Left ventricle myocardium superior (tissue), 1 donor: ENCODE measurements at places on chromosomes 11 and 22. TPM values are rescaled to one million over a fixed set of nuclear protein-coding genes. Genes with fewer than 3 reads are reported as not detected.

GRCh38 chr11:120579611-120580031 is 68.1 kb downstream of the GRIK4 start:
- no peak for DNase-seq

DNA sequence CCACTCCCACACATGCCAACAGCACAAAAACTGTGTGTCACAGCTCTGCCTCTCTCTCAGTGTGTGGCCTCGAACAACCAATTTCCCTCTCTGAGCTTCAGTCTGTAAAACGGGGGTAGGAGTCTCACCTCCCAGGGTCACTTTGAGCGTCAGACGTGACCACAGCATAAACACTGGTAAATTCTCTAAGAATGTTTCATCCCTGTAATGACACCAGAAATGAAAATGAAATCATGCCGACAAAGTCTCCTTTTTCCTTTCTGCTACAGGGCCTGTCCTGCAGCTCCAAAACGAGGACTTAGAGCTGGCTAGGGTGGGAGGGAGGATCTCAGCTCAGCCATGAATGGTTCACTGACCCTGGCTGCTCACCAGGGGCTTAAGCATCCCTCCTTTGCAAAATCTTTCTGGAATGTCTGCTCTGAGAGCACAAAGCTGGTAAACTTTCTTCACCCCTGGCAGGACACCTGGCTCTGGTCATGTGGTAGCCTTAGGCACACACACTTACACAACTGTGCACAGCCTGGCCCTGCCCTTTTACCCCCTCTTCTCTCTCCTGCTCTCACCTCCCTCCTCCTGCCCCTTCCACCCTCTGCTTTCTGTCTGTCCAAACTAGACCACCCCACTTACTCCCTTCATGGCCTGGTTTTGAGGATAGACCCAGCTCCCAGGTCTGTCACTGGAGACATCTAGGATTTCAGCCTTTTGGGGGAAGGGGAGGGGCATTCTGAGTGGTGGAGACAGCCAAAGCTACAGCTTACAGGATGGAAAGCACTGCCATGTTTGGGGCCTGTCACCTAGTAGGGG is 12.3 kb upstream of the TSKU start:
- no peak for DNase-seq

- peak; percentile 68 for DNase-seq
These were observed 91.9 kb downstream of the SPON1 start for GRCh38 chr11:14054116-14055107.

- DNase-seq: peak; percentile 79
These were observed 30.7 kb downstream of the PPP2R1B start for GRCh38 chr11:111735262-111736116.

- no peak for DNase-seq
These were observed 37.3 kb downstream of the PIWIL4 start for GRCh38 chr11:94604482-94604881.

GRCh38 chr11:17543574-17544180 is 539 bp downstream of the USH1C start:
- no peak for DNase-seq

DNA sequence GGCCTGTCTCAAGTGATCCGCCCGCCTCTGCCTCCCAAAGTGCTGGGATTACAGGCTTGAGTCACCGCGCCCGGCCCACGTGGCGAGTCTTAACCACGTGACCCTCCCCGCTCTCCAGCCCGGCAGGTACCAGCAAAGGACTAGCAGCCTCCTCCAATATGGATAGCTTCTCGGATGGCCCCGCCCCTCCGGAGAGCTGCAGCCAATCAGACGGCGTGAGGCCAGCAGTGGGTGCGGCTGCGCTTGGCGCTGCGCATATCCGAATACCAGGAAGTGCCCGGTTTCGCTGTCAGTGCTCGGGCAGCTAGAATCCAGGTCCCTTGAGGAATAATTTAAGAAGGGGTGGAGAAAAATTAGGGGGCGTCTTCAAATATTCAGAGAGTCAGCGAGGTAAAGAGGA is 14.7 kb upstream of the PISD start:
- peak; percentile 96 for DNase-seq

- no peak for DNase-seq
These were observed 81.6 kb downstream of the LARGE1 start for GRCh38 chr22:33838644-33839043.

Gene DCHS1
- total RNA-seq: 8.8 TPM

Gene PLEKHB1
- total RNA-seq: 6.1 TPM

Gene CHST1
- total RNA-seq: 2.5 TPM

Gene POU2AF2
- not detected for total RNA-seq
